Stimulated activated CD8-positive, alpha-beta memory T cell treated with anti-CD3 and anti-CD28 coated beads, Interleukin-12 subunit alpha, Interleukin-12 subunit beta, amount 100 ng/mL, for 1 hour (primary cell): ENCODE measurements at places on chromosomes 3 and 15.

GRCh38 chr15:48432688-48433087 lies 101.5 kb downstream of the DUT start:
- DNase-seq, result no peak

- DNase-seq, result no peak
These were observed 59.6 kb downstream of the ETFA start for GRCh38 chr15:76251717-76252116.

- DNase-seq, result no peak
These were observed 105.4 kb upstream of the PRR20G start for GRCh38 chr3:127393131-127393820.

DNA sequence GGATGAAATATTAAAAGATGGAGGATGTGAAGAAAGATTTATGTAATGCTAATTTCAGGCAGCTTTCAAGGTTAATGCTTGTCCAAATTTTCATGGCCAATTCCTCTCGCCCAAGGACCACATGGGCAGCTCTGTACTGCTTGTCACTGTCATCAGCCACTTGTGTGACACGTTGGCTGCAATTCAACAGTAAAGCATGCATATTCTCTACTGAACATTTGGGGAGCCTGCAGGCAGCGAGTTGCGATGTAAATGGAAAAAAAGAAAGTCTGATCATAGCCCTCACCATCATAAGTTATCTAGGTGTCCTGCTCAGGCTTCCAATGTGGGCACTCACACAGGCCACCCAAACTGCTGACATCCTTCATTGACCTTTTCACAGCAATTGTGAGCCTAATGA lies 1026.8 kb upstream of the NR2F2 start:
- no peak for DNase-seq

GRCh38 chr15:69897471-69898237 lies 200.1 kb downstream of the TLE3 start:
- DNase-seq, result no peak

DNA sequence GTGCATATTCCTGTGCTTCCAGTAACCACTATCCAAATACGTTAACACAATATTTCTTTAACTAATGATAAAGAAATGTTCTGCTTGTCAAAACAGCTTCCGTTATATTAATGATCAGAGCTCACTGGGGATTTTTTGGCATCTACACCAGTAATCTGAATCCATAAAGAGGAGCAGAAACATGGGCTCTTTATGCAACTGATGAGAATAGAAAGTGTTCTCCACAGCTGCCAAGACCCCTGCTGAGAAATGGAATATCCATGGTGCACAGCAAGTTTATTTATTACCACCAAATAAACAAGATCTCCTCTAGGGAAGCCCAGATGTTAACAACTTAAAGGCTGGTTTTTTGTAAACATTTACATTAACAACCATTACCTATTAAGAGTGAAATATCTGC lies 54.5 kb downstream of the ALDH1A2 start:
- DNase-seq, result no peak

DNA sequence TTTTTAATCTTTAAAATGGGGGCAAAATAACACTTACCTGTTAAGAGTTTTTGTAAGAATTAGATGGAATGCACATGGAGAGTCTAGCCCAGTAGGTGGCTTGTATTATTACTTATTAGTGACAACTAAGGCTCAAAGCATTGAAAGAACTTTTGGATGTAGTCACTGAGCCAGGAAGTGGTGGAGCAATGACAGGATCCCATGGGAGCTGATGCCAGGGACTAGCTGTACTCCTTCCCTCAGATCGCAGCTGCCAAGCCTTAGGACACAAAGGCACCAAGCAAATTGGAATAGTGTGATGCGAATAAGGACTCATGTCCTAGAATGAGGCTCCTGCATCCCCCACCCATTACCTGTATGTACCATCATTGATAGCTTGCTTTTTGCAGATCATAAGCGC lies 370.4 kb upstream of the RGMA start:
- DNase-seq, result no peak

GRCh38 chr3:138412821-138413551 lies 21.4 kb upstream of the ESYT3 start:
- DNase-seq, result no peak

GRCh38 chr15:79496838-79497237 lies 64.7 kb downstream of the MINAR1 start:
- no peak for DNase-seq

DNA sequence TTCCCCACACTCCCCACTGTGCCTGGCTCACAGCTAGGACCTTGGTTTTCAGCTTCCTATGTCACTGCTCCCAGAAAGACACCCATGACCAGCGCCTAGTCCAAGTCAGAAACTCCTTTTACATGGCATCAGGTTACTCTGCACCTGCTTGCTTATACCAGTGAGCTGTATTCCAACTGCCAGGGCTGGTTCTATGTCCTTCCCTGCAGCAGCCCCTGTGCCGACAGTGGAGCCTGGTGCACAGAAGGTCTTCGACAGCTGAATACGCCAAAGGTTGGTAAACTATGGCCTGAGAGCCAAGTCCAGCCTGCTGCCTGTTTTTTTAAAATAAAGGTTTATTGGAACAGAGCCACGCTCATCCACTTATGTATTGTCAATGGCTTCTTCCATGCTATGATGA lies 102.5 kb downstream of the IQSEC1 start:
- no peak for DNase-seq

GRCh38 chr3:171718493-171719185 lies 91.6 kb downstream of the PLD1 start:
- no peak for DNase-seq

DNA sequence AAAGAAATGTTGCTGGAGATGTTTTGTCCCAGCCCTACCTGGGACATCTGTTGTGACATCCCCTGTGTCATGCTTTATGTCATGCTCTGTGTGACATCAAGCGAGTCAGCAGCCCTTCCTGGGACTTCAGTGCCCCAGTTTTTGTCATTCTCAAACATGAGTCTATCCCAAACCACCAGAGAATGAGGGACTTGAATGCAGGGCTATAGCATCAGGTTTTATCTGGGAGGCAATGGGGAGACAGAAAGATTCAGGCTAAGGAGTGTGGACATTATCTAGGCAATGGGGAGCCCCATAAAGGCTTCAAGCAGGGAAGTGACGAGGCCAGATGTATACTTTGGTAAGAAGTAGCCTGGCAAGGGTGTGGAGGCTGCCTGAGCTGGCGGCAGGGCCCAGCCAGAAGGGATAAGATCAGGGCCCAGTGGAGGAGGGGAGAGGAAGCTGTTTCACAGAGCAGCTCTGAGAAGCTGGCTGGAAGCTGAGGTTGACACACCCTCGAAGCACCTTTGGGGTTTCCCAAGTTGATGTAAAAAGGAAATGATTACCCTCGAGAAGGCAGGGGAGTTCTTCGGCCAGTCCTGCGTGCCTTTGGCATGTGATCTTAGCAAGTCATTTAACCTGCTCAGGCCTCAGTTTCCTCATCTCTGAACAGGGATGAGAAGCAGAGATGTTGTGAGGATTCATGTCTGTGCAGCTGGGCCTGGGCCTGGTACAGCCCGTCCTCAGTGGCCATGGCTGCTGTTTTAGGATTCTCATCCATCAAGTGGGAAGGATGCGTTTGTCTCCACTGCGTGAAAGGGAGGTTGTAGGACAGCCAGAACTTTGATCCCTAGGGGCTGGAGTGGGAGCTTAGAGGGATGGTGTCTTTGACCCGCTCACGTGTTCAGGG lies 34.3 kb downstream of the IRAK2 start:
- peak; percentile 46 for DNase-seq

DNA sequence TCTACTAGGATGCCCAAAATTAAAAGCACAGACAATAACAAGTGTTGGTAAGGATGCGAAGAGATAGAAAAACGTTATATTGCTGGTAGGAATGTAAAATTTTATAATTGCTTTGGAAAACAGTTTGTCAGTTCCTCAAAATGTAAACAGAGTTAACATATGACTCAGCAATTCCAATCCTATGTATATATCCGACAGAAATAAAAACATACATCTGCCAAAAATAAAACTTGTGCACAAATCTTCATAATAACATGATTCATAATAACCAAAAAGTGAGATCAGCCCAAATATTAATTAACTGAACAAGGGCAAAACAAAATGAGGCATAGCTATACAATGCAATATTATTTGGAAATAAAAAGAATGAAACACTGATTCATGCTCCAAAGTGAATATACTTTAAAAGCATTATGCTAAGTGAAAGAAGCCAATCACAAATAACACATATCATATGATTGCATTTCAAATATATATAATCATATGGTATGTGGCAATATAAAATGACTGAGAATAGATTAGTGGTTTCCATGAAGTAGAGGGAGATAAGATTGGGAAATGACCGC lies 609.3 kb downstream of the IGSF11 start:
- DNase-seq, result no peak

- DNase-seq, result no peak
These were observed 40.2 kb downstream of the SMAD6 start for GRCh38 chr15:66742286-66742685.

GRCh38 chr3:151912028-151912427 lies 38.6 kb downstream of the SUCNR1 start:
- DNase-seq, result no peak

DNA sequence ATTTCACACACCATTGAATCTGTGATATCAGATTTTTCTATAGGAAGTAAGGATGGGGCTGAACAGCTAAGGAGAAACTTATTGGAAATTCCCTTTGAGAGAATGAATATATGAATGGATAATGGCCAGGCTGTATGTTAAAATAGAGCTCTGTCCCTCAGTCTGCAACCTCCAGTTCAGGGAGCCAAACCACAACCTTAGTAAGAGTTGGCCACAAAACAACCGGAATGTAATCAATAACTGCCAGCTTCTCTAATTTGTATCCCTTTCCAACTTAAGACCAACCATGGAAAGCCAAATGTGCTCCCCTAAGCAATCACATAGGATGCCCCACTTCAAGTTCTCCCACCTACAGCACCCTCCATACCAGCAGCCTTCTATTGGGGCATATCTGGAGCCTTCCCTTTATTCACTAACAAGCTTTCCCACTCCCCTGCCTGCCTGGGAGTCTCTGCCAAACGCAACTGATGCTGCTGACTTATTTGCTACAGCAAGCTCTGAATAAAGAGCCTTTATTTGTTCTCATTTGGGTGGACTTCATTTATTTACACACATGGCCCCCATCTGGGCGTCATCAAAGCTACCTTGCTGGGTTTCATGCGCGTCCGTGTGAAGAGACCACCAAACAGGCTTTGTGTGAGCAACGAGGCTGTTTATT lies 75.4 kb upstream of the LARS2 start:
- DNase-seq, result no peak

DNA sequence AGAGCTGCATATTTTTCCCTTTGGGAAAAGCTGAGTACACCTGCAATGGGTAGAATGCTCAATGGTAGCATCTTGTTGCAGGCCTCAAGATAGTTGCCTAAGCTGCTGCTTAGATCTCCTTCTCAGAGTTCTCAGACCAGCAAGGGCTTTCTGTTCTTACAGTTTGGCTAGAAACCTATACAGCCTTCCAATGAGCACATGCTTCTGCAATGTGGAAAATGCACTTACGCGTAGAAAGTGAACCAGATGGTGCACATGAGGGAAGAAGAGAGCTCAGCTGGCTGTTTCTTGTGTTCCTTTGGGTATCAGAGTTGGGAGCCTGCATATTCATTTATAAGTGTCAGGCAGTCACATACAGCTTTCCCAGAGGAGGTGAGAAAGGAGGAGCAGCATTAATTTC lies 136.4 kb downstream of the B3GALNT1 start:
- no peak for DNase-seq

GRCh38 chr15:75202251-75203016 lies 752 bp downstream of the C15orf39 start:
- DNase-seq, result peak; percentile 78

- no peak for DNase-seq
These were observed 33.4 kb downstream of the FANCD2OS start for GRCh38 chr3:10074666-10075065.

DNA sequence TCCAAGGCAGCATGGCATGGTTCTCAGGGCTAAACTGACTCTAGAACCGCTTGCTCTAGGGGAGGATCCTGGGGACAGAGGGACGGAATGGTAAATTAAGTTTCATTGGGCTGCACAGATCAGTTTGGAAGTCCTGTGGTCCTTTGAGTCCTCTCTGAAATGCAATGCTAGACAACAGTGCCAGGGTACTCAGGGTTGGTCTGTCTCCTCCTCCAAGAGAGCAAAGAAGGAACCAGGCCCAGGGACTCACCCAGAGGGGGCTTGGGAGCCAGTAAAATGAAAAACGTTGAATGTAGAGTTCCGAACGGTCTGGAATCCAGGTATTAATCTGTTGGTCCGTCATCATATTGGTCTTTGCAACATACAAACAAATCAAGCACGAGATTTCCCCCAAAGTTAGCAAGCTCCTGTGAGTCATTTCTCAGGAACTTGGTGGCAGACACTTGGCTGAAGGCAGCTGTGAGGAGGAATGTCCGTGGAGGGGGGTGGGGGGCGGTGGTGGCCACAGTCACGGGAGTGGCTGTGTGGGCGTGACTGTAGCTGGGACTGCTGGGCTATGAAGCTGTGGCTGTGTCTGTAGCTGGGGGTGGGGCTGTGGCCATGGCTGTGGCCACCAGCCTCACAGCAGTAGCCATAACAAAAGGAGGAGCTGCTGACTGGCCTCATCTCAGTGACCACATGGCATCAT lies 361.0 kb downstream of the SHQ1 start:
- DNase-seq, result no peak

DNA sequence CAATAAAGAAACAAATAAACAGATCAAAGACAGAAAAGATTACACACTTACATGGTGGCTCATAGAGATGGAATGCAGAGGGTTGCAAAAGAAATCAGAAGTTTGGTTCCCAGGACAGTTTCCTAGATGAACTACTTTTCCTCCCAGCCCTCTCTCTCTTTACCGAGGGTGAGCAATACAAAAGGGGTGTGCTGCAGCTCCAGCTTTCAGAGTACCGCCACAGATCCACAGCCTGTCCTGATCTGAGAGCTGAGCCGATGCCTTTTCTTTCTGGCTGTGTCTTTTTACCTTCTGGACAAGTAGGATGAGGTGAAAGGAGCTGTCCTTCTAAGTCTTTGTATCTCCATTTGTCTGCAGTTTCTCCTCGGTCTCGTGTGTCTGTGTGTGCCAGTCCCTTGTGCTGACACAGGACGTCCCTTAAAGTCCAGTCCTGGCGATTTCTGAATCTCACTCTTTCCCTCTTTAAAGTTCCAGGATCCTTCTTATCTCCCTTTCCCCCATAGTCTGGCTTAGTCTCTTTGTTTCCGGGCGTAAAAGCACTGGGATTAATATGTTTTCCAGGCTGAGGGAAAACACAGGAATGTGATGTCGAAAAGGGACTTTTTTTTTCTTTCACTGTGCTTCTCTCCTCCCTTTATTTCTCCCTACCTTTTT lies 540 bp downstream of the CCDC80 start:
- DNase-seq, result no peak

GRCh38 chr3:153600896-153601295 lies 438.9 kb downstream of the RAP2B start:
- no peak for DNase-seq

GRCh38 chr3:139534992-139535879 lies 4.3 kb downstream of the RBP1 start:
- no peak for DNase-seq
